ENCODE measurements at places on chromosomes 12 and 14. TPM values are rescaled to one million over a fixed set of nuclear protein-coding genes. Genes with fewer than 3 reads are reported as not detected.

LGR5 gene
- not detected for total RNA-seq

TSHR gene
- not detected for total RNA-seq

PLCZ1 gene
- total RNA-seq, result not detected

DAO gene
- total RNA-seq, result not detected

EML1 gene
- 1.3 TPM for total RNA-seq

NUDT4 gene
- 86.9 TPM for total RNA-seq

TMTC1 gene
- total RNA-seq, result not detected
